ENCODE measurements at places on chromosomes 5 and 9.

DNA sequence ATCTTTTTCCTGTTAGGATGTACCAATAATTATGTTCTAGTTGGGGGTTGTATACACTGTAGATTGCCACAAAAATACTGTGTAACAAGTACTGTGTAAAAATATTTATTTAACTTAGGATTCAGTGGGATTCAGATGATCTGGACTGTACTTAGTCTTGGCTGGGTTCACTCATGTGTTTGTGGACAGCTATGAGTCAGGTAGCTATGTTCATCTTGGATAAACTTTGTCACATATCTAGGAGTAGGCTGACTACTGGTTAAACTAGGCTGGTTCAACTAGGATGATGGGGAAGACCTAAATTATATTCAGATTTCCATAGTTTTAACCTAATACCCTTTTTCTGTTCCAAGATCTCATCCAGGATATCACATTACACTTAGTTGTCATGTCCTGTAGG is 32.1 kb upstream of the TNFSF15 start:
- no peak for DNase-seq

DNA sequence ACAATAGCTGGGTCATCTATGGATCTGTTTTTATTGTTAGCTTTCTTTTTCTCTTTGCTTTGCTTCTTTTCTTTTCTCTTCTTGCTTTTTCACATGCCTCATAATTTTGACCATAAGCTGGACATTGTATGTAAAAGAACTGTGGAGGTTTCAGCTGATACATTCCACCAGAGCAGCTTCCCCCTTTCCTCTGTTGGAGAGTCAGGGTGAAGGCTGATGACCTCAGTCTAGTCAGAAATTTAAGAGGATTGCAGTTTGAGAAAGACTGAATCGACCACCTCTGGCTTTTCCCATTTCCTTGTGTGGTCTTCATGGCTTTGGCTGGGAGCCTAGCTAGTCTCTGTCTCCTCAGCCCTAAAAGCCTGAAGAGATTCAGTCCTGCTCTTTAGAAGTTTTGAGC is 42.0 kb downstream of the KCNIP1 start:
- no peak for DNase-seq

- DNase-seq, result no peak
Measured at GRCh38 chr9:36191686-36192085, 965 bp downstream of the CLTA start.

DNA sequence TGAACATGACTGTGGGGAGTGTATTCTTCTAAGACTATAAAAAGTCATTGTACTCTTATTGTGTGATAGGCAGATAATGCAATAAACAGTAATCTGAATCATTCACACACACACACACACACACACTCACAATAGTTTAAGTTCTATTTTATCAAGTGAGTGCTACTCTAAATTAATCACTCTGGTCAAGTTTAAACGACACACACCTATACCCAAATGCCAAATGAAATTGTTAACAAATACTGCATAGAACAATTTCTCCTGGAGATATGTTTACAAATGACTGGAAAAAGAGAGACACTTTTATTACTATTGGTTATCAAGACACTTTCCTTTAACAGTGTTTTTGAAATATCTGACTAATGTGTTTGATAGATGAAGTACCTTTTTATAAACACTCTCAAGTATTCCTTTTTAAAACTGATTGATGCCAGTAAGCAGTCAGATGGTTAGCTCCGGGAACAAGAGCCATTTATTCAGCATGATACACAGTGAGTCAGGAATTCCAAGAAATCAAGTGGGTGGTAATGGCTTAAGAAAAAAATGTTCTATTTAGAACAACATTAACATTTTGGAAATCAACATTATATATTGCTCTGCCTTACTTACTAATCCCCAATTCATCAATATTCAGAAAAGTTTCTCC is 521.6 kb upstream of the ST8SIA4 start:
- DNase-seq, result no peak

- DNase-seq, result no peak
Measured at GRCh38 chr5:6638236-6638635, 5.0 kb downstream of the SRD5A1 start.

DNA sequence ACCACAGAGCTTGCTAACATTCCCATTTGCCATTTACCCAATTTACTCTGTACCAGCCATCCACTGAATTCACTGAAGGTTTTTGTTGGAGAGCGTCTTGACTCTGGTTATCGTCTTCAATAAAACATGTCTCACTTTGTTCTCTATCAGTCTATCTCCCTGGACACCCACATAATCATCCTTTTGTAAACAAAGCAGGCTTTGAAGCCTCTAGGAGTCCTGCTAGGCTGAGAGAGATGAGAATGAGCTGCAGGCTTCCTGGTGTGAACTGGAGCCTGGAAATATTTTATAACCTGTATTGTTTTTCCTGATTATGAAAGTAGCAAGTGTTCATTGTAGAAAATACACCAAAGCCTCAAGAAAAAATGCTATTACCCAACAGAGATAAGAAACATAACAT is 140.6 kb upstream of the ZNF366 start:
- no peak for DNase-seq

GRCh38 chr5:132054697-132055440 is 5.6 kb upstream of the IL3 start:
- no peak for DNase-seq

DNA sequence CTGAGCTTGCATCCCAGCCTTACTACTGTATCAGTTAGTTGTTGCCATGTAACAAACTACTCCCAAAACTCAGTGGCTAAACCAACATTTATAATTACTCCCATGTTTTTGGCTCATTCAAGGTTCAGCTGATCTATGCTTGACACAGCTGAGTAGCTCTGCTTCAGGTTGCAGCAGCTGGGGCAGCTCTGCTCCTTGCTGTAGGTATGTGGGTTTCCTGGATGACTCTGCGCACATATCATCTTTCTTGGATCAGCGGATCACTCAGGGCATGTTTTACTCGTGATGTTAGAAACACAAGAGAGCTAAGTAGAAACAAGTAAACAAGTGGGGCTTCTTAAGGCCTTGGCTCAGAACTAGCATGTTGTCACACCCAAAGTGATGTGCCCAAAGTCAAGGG is 15.1 kb downstream of the TEK start:
- no peak for DNase-seq

DNA sequence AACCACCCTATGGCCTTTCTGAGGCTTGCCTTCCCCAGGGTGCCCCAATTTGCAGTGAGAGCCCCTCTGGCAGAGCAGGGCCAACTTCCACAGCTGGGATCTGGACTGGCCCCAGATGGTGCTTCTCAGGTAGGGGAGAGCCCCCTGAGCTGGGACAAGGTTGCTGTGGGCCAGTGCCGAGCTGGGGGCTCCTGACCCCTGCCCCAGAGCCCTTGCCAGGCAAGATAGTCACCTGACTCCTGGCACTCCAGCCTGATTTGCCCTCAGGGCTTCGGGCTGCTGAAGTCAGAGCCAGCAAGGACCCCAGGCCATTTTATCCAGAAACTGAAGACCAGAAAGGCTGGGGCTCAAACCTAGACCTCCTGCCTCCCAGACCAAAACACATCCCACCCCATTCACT is 33.4 kb upstream of the AKNA start:
- no peak for DNase-seq

DNA sequence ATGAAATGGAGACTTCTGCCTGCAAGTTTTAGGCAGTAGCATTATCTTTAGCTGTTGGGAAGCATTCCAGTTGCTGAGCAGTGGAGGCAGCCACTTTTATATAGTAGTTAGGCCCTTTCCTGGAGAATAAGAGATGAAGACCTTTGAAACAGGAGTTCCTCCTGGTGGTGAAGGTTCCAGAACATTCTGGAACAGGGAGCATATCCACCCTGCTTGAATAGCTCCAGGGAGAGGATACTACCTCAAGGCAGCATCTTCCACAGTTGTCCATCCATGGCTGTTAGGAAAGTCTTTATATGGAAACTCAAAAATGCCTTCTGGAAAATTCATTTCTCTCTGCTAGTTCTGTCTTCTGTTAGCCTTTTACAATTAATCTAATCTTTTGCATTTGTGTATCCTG is 3.0 kb downstream of the ASPN start:
- DNase-seq, result no peak

DNA sequence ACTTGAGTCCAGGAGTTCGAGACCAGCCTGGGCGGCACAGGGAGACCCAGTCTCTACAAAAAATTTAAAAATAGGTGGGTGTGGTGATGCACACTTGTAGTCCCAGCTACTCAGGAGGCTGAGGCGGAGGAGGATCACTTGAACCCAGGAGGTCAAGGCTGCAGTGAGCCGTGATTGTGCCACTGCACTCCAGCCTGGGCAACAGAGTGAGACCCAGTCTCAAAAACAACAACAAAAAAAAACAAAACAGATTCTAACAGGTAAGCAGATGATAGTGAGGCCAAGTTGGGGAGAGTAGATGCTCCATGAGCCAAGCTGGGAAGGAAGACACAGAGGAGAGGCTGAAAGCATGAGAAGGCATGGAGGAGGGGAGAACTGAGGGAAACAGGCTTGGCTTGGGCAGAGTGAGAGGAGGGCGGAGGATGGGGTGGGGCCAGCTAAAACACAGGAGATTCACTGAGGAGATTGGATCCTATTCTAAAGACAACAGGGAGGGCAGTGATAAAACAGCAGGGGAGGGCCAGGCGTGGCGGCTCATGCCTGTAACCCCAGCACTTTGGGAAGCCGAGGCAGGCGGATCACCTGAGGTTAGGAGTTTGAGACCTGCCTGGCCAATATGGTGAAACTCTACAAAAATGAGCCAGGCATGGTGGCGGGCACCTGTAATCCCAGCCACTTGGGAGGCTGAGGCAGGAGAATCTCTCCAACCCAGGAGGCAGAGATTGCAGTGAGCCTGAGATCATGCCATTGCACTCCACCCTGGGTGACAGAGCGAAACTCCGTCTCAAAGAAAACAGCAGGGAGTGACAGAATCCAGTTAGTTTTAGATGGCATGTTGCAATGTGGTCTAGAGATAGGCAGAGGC is 8.4 kb downstream of the RPS14 start:
- no peak for DNase-seq

DNA sequence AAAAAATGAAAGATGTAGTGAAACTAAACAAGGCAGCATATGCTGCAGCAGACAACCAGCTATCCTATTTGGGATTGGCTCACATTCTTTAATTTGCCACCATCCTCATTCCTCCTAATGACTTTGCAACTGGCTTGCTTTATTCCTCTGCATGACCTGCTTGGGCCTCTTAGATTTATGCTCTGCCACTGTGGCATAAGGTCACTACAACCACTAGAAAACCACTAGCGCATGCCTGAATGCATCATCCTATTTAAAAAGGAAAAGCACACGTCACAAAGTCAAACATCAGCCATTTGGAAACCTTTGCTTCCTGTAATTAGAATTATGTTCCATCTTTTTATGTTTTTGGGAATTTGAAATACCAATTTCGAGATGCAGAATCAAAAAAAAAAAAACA is 40.8 kb upstream of the CCDC152 start:
- no peak for DNase-seq

DNA sequence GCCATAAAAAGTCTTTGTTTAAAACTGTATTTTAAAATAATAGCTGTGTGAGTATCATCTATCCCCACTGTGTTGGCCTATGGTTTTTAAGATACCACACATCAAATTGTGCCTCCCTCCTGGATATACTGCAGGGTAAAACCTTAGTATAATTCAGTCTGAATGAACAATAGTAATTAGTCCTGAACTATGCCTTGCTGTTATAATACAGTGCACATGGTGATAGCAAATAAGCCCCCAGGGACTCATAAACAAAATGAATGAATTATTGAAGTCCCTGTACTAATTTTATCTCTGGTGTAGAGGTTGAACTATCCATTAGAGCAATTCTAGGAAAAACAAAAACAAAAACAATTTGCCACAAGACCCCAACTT is 142.7 kb upstream of the ADAMTSL1 start:
- no peak for DNase-seq

DNA sequence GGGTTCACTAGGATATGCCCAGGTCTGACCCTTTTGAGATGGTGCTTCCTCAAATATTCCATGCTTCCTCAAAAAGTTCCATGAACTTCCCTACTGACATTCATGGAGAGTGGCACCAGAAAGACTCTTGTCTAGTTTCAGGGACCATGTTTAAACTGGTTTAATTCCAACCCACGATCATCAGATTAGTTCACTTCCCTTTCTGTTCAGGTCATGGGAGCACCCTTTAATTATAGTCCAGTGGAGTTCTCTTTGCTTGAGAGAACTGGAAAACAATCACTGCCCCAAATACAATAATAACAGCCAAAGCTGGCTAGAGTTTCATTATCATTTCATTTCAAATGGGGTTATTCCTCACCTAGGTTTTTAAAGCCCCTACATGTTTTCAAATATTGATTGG is 9.7 kb upstream of the ERBIN start:
- DNase-seq, result no peak

DNA sequence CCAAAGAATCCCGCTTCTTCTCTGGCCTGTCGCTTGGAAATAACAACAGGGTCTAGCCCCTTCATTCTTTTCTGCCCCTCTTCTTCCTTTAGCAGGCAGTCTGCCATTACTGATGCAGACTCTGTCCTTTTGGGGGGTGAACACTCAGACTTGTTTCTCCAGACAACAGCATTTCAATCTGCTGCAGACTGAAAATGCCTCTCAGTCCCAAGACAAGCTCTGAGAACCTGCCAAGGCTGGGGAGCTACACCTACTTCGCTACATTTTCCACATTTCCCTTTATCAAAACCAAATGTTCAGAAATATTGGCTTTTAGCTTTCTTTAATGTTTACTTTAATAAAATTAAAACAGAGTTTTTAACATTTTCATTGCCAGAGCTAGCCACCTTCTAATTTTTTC is 152.4 kb downstream of the MPDZ start:
- DNase-seq, result no peak

DNA sequence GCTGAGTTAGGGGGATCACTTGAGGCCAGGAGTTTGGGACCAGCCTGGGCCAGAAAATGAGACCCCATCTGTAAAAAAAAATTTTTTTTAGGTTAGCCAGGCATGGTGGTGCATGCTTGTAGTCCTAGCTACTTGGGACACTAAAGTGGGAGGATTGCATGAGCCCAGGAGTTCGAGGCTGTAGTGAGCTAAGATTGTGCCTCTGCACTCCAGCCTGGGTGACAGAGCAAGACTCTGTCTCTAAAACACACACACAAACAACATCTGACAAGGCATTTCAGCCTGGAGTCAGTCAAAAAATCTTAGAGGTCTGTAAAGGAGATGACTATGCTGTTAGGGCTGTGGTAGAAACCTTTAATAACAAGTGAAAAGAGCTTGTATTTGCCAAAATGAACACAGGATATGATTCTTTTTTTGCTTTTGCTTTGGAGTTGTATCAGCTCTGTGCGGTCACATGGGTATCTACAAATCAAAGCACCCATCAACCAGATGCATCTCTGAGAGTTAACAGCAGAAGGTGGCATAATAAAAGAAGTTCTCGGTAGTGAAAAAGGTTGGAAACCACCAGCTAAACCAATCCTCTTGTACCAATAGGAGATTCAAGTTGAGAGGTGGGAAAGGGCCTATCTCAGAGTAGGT is 3.6 kb upstream of the PSMD5 start:
- no peak for DNase-seq

- DNase-seq, result no peak
Measured at GRCh38 chr5:98905857-98906688, 22.7 kb downstream of the CHD1 start.

GRCh38 chr5:35626108-35626507 is 8.4 kb downstream of the SPEF2 start:
- no peak for DNase-seq

Measured in activated CD8-positive, alpha-beta memory T cell treated with anti-CD3 and anti-CD28 coated beads for 1 hour (primary cell).